ENCODE measurements at places on chromosomes 2 and 18. TPM values are rescaled to one million over a fixed set of nuclear protein-coding genes. Genes with fewer than 3 reads are reported as not detected.

DNA sequence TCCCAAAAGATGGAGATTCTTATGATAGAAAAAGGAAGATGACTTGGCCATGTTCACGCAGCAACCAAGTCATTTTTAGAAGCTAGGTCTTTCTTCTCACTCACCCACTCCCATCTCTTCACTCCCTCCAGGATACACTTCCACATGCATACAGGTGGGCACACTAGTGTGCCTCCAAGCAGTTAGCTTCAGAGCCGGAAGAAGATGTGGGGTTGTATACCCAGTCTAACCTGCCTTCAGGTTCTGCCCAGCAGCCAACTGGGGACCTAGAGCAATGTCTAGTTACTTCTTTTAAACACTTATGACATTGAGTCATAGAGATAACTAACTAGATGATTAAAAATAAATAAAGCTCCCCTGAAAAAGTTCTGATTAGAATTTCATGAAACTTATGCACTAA is 21.8 kb upstream of the TANK start:
- no peaks in the 10 kb centered on the region for H3K4me1 ChIP-seq
- H3K36me3 ChIP-seq, result no peaks in the 10 kb centered on the region
- H3K4me3 ChIP-seq, result no peak overlapping the region
- no peak for DNase-seq

GRCh38 chr2:160033732-160034392 is 28.6 kb downstream of the PLA2R1 start:
- peaks cover 2% of the 10 kb centered on the region for H3K4me1 ChIP-seq
- no peak overlapping the region for H3K27ac ChIP-seq
- no peaks in the 10 kb centered on the region for H3K27me3 ChIP-seq
- H3K4me3 ChIP-seq, result no peak overlapping the region
- DNase-seq, result no peak

GRCh38 chr2:229660391-229660790 is 54.0 kb downstream of the DNER start:
- no peaks in the 10 kb centered on the region for H3K27me3 ChIP-seq
- no peak overlapping the region for H3K4me3 ChIP-seq
- DNase-seq, result no peak
- no peaks in the 10 kb centered on the region for H3K4me1 ChIP-seq

The PRKAG3 gene
- total RNA-seq, result 1.0 TPM
